ENCODE measurements at places on chromosomes 13 and 19.
A peak's percentile ranks its signal among the peaks of the same experiment; 100 is the strongest.

- DNase-seq: no peak
These were observed 55.7 kb downstream of the CAB39L start for GRCh38 chr13:49388091-49388635.

GRCh38 chr19:33736158-33736557, 60.5 kb upstream of the KCTD15 start:
- DNase-seq: no peak

DNA sequence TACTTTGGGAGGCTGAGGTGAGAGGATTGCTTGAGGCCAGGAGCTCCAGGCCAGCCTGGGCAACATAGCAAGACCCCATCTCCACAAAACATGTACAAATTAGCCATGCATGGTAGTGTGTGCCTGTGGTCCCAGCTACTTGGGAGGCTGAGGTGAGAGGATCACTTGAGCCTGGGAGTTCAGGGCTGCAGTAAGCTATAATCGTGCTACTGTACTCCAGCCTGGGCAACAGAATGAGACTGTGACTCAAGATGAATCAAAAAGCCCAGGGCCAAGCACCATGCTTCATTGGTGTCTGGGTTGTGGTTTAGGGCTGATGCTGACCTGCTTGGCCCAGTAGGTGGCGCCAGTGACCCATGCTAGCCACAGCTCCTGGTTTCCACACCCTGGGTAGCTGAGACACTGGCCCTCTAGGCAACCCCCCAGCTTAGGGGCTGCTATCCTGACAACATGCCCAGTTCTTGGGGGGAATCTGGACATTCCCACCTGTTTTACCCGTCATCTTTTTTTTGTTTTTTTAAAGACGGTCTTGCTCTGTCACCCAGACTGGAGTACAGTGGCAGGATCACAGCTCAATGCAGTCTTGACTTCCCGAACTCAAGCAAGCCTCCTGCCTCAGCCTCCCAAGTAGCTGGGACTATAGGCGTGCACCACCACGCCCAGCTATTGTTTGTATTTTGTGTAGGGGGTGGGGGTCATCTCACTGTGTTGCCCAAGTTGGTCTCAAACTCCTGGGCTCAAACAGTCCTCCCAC, 5.5 kb downstream of the CCDC124 start:
- peak; percentile 60 for DNase-seq

DNA sequence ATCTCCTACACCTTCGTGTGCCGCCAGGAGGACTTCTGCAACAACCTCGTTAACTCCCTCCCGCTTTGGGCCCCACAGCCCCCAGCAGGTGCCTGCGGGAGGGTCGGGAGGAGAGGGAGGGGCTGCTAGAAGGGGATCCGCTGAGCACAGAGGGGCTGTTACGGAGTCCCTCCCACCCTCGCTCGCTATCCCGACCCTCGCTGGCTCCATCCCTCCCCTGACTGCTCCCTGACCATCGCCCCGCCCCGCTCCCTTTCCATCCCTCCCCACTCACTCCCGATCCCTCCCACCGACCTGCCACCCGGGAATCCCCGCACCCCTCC, 780 bp downstream of the CD177 start:
- DNase-seq: no peak

GRCh38 chr13:49858178-49858856, 65.8 kb upstream of the KPNA3 start:
- no peak for DNase-seq

DNA sequence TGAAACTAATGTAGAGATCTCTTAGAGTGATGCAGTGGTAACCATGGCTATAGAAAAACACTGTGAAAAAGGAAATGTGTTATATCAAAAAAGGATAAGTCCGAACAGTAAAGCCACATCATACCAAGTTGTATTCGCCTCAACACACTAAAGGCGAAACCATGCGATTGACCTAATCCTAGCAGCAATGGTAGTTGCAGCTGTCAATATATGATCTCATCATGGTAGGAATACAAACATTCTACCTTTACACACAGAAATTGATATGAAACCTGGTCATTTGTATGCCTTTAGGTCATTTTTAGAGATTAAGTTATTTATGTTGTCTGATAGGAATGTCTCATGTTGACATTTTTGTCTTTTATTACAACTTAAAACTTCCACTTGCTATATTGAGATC, 271.9 kb downstream of the SLITRK6 start:
- no peak for DNase-seq

GRCh38 chr13:19581675-19582074, 20.3 kb upstream of the TPTE2 start:
- DNase-seq: no peak

DNA sequence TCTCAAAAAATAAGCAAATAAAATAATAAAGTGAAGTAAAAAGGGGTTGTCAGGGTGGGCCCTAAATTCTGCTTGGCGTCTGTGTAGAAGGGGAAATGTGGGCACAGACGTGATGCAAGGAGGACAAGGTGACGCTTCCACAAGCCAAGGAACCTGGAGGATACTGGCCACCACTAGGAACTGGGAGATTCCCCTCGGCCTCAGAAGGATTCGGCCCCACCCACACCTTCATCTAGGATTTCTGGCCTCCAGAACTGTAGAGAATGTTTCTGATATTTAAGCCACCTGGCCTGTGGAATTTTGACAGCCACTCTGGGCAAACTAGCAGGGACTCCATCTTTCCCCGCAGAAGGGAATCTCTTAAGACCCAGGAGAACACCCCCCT, 1.1 kb downstream of the PLEKHJ1 start:
- no peak for DNase-seq

GRCh38 chr13:33727297-33728083, 90.5 kb upstream of the RFC3 start:
- no peak for DNase-seq

GRCh38 chr19:4456843-4457653, 546 bp downstream of the UBXN6 start:
- DNase-seq: no peak

GRCh38 chr19:35868172-35868822, at the start of gene APLP1:
Gene APLP1, plus strand, starts transcription at chr19:35868574. Its CDS starts 63 bp downstream, at chr19:35868637.
- DNase-seq: peak; percentile 37

DNA sequence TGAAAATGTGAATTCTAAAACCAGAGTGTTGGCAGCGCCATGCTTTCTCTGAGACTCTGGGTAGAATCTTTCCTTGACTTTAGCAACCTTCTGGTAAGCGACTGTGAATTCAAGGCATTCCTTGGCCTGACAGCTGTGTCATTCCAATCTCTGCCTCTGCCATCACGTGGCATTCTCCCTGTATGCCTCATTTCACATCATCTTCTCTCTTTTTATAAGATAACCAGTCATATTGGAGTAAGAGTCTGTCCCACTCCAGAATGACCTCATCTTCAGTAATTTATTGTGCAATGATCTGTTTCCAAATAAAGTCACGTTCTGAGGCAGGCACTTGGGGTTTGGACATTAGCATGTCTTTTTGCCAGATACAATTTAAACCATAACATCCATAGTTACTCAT, 103.4 kb upstream of the POSTN start:
- no peak for DNase-seq

GRCh38 chr13:31009166-31009565, 76.7 kb downstream of the TEX26 start:
- no peak for DNase-seq

DNA sequence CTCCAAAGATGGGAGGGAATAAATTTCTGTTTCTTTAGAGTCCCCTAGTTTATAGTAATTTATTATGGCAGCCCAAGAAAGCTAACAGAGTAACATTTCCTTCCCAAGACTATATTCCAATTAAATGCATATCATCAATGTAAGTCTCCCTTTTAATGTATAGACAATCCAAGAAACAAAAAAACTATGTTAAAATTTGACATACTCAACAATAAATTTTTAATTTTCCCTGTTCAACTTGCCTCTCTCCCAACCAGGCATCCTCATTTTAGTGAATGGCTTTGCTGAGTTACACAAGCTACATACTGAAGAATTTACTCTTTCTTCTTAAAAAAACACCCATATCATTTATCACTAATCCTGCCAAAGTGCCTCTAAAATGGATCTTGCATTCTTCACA, 1357.7 kb downstream of the PCDH9 start:
- DNase-seq: no peak

DNA sequence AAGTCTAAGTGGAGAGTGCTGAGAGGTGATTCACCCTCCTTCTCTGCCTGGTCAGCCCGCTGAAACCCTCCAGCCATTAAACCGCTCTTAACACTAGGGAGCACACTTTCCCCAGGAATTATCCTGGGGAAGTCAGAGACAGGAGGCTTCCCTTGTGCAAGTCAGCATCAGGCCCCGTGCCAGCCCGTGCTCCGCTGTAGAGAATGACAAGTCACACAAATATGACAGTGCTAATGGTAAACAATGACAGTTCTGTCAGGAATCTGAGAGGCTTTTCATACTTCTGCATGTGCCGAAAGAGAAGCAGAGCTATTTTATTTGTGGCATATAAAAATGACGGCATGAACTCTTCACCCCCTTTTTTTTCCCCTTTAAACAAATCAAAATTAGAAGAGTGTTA, 816.9 kb upstream of the SLC10A2 start:
- no peak for DNase-seq

DNA sequence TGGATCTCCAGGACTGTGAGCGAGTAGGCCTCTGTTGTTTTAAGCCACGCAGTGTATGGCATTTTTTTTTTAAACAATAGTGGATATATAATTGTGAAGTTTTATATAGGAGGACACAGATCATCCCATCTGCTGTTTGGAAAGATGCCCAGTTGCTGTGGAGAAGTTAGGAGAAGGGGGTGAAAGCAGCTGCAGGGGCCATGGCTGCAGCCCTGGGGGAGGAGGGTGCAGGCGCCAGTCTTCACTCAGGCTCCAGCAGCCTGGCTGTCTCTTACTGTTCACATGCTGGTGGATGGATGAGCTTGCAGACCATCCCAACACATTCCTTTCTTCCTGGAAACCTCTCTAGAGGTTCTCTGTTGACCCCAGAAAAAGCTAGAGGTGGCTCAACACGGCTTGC, 242.3 kb downstream of the TEX29 start:
- DNase-seq: no peak

DNA sequence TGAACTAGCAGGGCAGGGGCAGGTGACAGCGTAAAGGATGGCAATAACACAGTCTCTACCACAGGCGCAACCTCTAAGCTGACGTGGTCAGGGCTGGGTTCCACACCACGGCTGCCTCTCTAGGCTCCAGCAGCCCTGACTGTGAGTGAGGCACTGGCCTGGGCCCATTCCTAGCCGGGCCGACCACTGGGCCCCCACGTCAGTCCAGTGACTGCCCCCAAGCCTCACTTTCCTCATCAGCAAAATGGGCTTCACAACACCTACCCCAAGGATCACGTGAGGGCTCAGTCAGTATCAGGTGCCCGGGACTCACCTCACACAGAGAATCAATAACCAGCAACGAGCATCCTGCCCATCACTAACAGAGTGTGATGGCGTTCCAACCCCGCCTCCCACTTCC, 5.2 kb downstream of the ZFR2 start:
- no peak for DNase-seq

DNA sequence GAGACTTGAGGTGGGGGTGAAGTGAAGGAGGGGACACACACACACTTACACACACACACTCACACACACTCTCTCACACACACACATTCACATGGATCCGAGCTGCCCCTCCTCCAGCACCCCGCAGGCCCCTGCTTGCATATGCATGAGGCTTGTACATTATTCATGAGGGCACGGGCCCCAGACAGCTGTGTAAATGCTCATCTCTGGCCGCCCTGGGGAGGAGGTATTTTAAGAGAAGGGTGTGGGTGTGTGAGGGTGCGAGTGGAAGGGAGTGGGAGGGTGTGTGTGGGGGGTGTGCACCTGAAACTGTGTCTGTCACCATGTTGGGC, 2.4 kb downstream of the NCAN start:
- no peak for DNase-seq

GRCh38 chr13:31675440-31675953, 63.8 kb upstream of the RXFP2 start:
- DNase-seq: no peak

- DNase-seq: no peak
These were observed 133.9 kb upstream of the ARGLU1 start for GRCh38 chr13:106701771-106702341.

GRCh38 chr13:112928972-112929782, 39.8 kb upstream of the MCF2L start:
- no peak for DNase-seq

- no peak for DNase-seq
These were observed 352.6 kb downstream of the TBC1D4 start for GRCh38 chr13:75129331-75129730.

GRCh38 chr19:4707322-4707721, 16.3 kb downstream of the DPP9 start:
- no peak for DNase-seq

- no peak for DNase-seq
These were observed 108.0 kb downstream of the DNAJC3 start for GRCh38 chr13:95784900-95785290.

- no peak for DNase-seq
These were observed 4.0 kb downstream of the RTN2 start for GRCh38 chr19:45492627-45493470.

DNA sequence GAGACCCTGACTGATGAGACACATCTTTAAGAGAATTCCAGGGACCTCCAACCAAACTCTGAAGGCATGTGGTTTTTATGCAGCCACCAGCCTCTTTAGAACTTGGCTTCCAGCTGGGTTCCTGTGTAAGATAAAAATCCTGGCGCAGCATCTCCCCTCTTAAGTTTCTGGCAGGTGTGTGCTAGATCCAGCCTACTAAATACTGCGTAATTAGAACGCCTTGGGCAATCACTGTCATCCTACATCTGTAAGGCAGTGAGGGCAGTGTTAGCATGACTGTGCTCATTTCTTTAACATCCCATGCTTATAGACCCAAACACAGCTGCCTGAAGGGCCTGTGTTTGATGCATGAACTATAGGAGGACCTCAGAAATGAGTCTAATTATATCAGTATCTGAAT, 173.5 kb upstream of the OBI1 start:
- no peak for DNase-seq

GRCh38 chr19:47107953-47108746, 5.4 kb downstream of the ZC3H4 start:
- no peak for DNase-seq

GRCh38 chr19:40219721-40220276, 1.6 kb upstream of the TTC9B start:
- DNase-seq: no peak

- DNase-seq: peak; percentile 77
These were observed at the start of gene CHAMP1 for GRCh38 chr13:114314074-114314912. Gene CHAMP1, plus strand, starts transcription at chr13:114314503. Its CDS starts 9,340 bp downstream, at chr13:114323843.

DNA sequence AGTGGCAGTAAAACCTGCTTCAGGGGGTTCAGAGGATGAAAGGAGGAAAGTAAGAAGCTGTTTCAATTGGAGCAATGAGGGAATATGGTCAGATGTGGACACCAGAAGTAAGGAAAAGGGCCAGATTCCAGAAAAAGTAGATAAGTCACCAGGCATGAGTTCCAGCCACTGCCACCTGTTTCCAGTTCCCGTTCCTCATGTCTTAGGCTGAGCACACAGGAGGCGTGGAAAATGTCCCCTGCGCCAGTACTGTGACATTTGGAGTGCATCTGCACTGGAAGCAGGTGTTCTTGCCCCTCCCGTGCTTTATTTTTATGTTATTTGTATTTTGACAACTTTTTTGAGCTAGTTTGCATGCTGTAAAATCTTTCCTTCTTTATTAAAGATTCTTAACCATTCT, 25.3 kb downstream of the LMO7 start:
- DNase-seq: no peak
